AML-193 (cell line): ENCODE measurements at places on chromosomes 4 and X.
A peak's percentile ranks its signal among the peaks of the same experiment; 100 is the strongest.

- DNase-seq: no peak
Observed at GRCh38 chr4:172983631-172984030, 185.0 kb upstream of the GALNT7 start.

GRCh38 chr4:27187786-27188185 is 327.1 kb downstream of the STIM2 start:
- DNase-seq: no peak

- no peak for DNase-seq
Observed at GRCh38 chr4:54184581-54184980, 44.5 kb upstream of the PDGFRA start.

DNA sequence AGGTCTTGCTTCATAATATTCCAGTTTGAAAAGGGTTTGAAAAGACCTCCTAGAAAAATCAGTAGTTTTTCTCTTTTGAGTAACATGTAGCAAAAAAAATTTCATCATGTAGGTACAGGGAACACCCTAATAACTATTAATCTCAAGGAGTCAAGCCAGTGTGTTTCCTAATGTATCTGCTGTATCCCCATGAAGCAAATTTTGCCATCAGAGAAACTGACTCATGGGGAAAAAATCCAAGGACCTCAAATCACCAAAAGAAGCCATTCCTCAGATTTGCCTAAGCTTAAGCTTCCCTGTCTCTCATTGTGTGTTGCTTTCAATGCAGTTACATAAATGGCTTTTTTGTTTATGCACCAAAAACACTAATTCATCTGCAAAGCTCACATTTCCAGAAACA is 29.7 kb downstream of the F9 start:
- no peak for DNase-seq

DNA sequence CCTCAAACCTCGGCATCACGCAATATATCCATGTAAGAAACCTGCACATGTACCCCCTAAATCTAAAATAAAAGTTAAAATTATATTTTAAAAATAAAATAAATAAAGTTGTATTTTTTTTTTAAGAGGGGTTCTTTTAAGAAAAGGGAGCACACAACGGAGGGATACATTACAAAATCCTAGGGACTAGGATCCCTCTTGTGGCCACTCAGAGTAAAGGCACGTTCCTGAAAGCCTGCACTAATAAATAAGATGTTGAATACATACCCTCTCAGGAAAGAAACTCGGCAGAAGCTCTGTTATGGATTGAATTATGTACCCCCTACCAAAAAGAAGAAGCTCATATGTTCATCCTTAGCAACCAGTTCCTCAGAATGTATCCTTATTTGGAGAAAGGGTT is 50.9 kb upstream of the PRDX4 start:
- peak; percentile 4 for DNase-seq

- DNase-seq: no peak
Observed at GRCh38 chr4:37973441-37973840, 13.2 kb downstream of the PTTG2 start.

DNA sequence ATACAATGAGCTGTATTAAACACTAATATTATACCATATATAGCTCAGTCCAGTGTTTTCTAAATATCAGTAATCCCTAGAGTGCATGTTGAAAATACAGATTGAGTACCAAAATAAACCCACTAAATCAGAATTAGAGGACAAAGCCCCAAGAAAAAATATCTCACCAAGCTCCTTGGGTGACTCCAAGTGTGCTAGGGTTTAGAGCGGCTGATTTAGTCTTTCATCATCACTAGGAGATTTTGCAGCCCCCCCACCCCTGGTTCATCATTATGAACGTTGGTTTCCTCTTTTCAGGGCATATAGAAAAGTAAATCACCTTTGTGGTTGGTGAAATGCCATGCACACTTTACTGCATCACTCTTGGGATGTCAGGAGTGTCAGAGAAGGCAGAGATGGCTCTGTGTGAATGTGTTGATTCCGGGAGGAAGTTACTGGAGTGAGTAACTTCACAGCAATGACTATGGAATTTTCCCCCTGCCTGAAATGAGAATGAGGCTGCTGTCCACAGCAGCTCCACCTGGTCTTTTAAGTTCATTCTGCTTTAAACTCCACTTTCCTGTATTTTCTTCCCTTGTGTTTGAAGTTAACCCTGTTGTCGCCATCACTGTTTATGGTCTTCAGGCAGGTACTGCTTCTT is 25.2 kb upstream of the ANAPC4 start:
- DNase-seq: no peak

GRCh38 chr4:3384771-3385710 is 56.7 kb upstream of the HGFAC start:
- DNase-seq: no peak

- no peak for DNase-seq
Observed at GRCh38 chr4:164251257-164251656, 502.7 kb upstream of the SMIM31 start.

DNA sequence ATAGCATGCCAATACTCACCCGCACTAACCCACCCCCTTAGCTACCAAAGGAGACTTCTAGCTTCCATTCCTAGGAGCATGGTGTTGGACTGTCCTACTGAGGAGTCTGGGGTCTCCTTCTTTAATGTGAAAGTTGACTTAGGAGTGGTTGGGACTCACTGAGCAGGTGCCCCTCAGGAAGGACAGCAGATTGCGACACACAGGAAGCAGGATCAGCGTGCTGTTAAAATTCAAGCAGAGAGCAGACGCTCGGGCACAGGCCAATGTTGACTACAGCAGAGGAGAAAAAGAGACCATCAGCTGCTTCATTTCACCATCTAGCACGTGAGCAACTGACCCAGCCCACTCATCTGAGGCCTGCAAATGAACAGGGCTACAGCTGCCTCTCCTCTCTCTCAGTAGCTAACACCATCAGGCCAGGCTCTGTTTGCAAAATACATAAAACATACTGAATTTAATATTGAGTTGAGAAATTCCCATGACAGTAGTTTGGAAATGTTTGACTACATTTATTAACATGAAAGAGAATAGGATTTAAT is 10.8 kb downstream of the NOX1 start:
- DNase-seq: no peak

GRCh38 chrX:19747652-19748610 is 139.5 kb downstream of the SH3KBP1 start:
- DNase-seq: peak; percentile 56

GRCh38 chr4:92035666-92036065 is 268.1 kb upstream of the GRID2 start:
- DNase-seq: no peak

DNA sequence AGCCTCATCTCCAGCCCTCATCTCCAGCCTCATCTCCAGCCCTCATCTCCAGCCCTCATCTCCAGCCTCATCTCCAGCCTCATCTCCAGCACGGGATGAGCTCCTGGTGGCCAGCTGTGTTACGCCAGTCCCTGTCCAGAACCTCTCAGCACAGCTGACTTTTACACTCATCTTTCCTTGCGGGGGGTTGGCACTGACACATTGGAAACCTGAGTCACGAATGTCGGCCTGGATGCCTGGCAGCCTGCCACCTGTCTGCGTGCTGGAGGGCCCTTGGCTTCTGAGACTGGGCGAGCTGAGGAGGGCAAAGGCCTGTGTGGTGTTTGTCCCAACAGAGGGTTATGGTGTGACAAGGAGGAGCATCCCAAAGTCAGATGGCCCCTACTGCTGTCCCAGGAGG is 66.1 kb upstream of the HGFAC start:
- DNase-seq: no peak

DNA sequence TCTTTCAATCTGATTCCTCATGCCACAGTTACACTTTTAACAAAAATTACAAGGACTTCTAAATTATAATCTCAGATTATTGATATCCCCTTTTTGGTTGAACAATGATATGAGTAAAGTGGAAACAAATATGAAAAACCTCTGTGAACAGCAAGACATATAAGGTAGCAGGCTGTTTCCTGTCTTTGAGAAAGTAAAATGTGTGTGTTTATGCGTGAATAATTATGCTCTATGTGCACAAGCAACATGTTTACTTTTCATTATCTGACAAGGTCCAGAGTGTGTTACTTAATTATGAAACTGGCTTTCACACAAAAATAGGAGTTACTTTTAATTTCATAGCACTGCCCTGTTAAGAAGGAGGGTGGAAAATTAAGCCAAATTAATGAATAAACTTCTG is 43.1 kb downstream of the DDIT4L start:
- DNase-seq: no peak

DNA sequence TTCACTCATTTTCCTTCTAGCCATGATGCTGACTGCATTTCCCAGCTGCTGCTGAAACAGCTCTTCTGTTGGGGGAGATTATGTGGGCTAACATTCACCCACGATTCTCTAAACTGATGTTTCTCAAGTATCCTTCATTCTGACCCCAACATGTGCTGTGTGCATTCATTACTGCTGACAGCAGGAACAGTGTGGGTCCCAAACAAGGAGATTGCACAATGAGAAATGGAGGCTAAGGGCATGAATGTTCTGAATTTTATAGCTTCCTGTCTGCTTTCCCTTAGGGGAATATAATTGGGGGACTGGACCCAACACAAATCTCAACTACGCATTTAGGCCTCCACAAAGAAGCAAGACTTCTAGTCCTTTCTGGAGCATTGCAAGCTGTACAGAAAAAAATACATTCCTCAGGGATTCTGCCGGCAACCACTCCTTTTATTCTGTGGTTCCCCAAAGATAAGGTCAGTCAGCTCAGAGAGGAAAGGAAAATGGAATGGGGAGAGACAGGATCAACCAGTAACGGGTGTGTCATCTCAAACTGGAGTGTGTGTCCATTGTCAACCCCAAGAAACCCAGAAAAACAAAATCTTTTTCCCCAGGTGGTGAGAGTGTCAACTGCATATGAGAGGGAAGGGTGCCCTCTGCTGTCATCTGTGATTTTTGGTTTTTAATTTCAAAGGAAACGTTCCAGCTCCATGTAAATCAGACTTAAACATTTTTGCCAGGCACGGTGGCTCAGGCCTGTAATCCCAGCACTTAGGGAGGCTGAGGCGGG is 81.5 kb upstream of the EGFL6 start:
- DNase-seq: peak; percentile 28

GRCh38 chrX:42818151-42818921 is 40.4 kb upstream of the PPP1R2C start:
- DNase-seq: no peak

DNA sequence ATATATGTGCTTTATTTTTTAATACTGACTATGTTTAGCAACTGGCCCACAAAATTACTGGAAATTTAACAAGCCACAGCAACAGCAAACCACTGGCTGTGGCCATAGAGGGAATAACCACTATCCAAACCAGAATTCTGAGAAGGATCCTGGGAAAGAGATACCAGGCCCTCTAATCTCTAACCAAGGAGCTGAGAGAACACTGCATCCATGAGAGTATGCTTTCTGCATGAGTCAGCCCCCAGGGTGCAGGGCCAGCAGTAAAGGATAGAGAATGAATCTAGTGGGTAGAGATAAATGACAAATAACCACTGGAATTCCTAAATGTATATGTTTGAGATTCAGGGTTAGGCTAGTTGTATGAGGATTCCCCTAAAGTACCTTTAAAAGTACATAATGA is 221.8 kb downstream of the KIT start:
- no peak for DNase-seq

GRCh38 chr4:15568821-15569220 is 86.3 kb downstream of the FBXL5 start:
- DNase-seq: no peak

- no peak for DNase-seq
Observed at GRCh38 chrX:15216280-15216679, 53.6 kb downstream of the ASB9 start.

DNA sequence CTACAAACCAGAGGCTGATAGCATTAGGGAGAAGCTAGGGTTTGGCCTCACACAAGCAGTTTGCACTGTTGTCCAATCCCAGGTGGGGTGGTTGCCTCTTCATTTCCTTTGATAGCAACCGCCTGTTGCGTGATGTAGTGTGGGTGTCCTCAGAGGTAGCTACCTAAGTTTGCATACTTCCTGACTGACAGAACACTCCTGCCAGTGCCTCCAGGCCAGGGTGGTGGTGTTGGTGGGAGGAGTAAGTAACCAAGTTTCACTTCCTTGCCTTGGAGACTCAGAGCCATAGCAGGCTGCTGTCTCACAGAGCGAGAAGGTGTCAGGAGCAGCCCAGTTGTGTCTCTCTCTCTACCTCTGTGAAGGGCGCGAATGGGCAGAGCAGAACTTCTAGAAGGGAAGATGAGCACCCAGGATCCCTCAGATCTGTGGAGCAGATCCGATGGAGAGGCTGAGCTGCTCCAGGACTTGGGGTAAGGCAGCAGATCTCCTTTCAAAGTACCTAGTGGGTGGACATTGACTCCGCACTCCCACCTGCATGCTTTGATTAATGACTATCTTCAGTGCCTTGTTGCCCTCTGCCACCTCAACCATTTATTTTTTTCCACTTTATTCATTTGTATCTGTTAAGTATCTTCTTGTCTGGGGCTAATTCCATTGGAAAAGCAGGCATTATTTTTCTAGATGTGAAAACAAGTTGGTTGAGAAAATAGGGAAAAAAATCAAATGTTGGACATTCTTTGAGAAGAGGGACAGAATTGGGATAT is at the start of gene DAPP1:
DAPP1 (plus strand) TSS at position 283 of the 764 bp plus-strand sequence; CDS start at position 370, 87 bp downstream.
- peak; percentile 52 for DNase-seq

- DNase-seq: no peak
Observed at GRCh38 chrX:8374041-8374825, 90.4 kb upstream of the VCX3B start.

DNA sequence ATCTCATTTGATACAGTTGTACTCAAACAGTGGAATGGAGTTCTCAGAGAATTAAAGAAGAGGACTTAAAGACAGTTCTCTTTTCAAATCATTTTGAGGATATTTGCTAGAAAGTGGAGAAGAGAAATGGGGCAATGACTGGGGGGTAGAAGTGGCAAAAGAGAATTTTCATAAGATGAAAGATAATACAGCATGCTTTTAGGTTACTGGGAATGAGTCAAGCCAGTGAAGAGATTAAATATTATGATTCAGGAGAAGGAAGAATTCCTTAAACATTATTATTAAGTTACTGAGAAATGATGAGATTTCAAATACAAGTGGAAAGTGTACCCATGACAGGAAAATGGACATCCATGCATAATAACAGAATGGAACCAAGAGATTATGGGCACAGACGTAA is 219.0 kb upstream of the DKK2 start:
- DNase-seq: no peak

DNA sequence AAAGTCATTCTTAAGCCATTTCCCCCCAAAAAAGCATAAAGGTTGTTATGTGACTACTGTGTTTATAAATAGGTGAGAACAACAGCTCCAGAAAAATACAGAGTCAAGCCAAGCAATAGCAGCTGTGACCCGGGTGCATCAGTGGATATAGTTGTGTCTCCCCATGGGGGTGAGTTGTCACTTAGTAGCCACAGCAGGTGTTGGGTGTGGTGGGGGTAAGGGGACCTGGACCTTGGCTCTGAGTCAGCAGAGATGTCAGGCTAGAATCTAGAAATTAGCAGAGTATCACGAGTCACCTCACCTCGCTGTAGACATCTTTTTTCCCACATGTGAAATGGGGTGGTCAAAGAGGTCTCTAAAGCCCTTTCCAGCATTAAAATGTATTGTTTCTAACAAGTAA is 42.4 kb downstream of the MOSPD2 start:
- no peak for DNase-seq

DNA sequence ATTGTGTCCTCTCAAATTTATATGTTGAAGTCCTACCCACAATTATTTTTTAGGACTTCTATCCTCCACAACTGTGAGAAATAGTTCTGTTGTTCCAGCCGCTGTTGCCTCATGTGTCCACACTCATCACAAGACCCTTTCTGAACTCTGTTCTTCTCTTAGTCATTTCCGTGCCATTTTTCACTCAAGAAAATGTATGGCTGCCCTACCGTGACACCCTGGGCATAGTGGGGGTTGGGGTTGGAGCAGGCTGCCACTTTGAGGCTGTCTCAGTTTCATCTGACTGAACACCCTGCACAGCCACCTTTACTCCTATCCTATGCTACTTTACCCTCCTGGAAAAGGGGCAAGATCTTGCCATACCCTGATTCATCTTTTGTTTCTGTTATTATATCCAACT is 319.1 kb downstream of the TENM3 start:
- no peak for DNase-seq
